KBM-7 (cell line): ENCODE measurements at places on chromosomes 12 and 14.

GRCh38 chr12:76226397-76226796 is 121.8 kb downstream of the BBS10 start:
- peak; percentile 35 for DNase-seq

DNA sequence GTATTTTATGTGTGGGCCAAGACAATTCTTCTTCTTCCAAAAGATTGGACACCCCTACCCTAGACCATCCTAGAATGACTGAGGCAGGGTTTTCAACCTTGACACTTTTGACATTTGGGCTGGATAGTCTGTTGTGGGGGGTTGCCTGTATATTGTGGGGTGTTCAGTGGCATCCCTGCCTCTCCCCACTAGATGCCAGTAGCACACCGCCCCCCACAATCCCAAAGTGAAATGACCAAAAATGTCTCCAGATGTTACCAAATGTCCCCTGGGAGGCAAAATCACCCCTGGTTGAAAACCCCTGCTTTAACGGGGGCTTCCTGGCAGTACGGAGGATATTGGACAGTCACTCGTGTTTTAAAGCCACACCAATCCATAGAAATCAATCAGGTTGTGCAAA is 219.6 kb downstream of the PHETA1 start:
- DNase-seq: no peak

- DNase-seq: peak; percentile 32
These were observed 122.0 kb upstream of the ATXN7L3B start for GRCh38 chr12:74415633-74416032.

DNA sequence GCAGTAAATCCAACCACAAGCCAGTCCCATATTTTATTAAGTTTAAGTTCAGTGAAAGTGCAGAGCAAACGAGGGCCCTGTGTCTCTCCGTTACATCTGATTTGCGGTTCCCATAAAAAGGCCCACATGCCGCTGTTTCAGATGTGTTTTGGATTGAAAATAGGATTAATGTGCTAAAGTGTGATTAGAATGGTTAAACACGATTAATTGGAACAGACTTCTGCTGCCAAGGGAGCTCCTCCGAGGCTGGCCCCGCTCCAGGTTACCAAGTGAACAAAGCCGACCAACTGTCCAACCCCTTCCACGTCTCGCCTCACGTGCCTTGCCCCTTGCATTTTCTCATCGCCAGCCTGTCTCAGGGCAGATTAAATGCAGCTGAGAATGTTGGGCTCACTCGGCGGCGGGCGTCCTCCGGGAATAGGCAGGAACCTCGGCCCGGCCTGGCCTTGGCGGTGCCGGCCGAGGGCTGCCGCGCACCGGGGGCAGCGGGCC is 166.5 kb upstream of the GSC start:
- no peak for DNase-seq

- DNase-seq: peak; percentile 24
These were observed 762 bp downstream of the PPP2R5E start for GRCh38 chr14:63542231-63542999.

GRCh38 chr12:51593539-51593938 is 2.5 kb downstream of the SCN8A start:
- DNase-seq: peak; percentile 51

GRCh38 chr12:126663304-126664094 is 1598.3 kb downstream of the AACS start:
- peak; percentile 27 for DNase-seq

DNA sequence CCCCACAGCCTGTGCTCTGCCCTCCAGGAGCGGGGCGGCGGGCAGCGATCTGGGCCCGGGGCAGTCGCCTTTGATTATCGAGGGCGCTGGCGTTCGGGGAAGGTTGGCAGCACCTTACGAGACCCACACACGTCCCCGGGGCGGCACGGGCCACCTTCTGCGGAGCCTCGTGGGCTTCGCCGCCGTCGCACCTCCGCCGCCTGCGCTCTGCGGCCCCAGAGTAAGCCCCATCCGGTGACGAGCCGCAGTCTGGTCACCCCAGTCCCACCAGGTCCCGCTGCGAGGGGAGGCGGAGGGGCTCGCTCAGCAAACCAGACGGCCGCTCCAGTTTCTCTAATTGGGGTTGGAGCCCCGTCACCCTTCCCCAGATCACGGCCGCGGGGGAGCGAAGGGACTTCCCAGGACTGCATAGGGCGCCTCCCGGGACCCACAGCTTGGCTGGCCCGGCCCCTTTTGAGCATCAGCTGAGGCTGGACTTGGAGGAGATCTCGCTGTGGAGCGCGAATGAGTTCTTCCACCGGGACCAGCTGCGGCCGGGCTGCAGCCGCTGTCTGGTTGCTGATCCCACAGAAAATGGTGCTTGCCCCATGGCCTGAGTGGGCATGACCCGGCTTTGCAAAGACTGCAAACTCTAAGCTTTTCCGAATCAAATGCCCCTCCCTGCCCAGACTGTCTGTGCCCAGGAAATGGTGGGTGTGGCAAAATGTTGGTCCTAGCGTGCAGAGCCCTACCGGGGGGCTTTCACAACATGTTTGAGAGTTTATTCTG is 560 bp downstream of the LGALS3 start:
- DNase-seq: peak; percentile 49

DNA sequence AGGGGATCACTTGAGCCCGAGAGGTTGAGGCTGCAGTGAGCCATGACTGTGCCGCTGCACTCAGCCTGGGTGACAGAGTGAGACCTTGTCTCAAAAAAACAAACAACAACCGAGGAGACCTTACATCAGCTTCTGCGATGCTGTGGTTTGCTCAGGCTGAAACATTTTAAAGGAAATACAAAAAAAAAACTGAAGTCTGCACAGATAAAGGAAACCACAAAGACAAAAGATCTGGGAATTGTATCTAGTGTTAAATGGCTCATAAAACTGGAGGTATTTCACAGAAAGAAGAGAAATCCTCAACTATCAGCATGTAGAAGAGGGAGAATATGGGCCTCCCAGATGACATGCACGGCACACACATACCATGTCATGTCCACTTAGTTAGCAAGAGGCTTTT is 60.3 kb upstream of the VPS33A start:
- peak; percentile 70 for DNase-seq

GRCh38 chr12:32201976-32202375 is 95.3 kb downstream of the BICD1 start:
- DNase-seq: no peak

GRCh38 chr12:45174595-45174994 is 41.3 kb upstream of the ANO6 start:
- DNase-seq: no peak

GRCh38 chr14:73007835-73008234 is 19.1 kb downstream of the ZFYVE1 start:
- no peak for DNase-seq

GRCh38 chr12:85244561-85244960 is 35.5 kb upstream of the ALX1 start:
- DNase-seq: no peak

DNA sequence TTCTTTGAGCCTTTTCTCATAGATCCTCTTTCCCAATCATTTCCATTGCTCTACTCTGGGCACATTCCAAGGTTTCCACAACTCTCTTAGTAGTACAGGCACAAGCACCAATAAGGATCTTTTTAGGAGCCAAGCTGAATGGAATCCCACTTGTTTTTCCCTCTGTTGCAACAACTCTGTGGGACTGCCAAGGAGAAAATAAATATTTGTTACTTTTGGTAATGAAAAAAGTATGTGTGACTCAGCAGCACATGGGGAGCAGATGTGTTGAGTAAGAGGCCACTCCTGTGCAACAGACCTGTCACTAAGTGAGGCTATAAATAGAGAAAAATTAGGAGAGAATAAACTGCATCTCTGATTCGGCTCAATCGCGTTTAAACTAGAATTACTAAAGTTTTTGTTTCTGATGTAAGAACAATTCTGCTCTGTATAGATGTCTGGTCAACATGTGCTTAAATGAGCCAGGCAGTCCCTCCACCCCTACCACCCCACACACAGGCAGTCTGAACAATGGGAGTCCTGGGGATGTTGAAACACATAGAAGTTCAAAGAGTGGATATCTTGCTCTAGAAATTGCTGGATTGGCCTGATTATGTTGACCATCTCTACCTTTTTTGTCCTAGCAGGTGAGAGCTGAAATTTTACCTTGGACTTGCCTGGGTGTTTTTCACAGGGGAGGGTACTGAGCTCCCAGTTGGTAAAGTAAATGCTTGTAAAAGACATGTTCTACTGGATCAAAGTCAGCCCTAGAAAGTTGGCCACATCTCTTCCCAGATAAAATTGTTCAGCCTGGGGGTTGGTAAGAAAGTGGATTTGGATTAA is 244.3 kb upstream of the NOVA1 start:
- DNase-seq: no peak

GRCh38 chr12:109766251-109766778 is 52.7 kb downstream of the FAM222A start:
- no peak for DNase-seq

DNA sequence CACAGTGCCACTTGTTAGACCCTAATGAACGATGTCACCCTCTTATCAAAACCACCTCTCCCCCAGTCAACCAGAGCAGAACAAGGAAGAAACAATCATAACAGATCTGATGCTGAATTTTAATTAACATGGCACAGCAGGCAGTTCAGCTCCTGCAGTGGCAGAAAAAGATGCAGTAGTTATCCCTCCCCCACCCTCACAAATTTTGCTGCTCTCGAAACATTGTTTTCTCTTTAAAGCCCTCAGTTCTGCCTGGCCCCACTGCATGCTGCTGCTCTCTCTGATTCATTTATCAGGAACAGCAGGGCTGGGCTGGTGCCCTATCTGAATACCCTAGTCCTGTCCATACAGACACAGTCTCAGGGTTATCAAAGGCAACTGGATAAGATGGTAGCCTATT is 12.2 kb downstream of the CCDC175 start:
- no peak for DNase-seq

- peak; percentile 84 for DNase-seq
These were observed 196.1 kb downstream of the ALG10 start for GRCh38 chr12:34218193-34219045.

- no peak for DNase-seq
These were observed 759.7 kb downstream of the GALC start for GRCh38 chr14:87233266-87233665.

DNA sequence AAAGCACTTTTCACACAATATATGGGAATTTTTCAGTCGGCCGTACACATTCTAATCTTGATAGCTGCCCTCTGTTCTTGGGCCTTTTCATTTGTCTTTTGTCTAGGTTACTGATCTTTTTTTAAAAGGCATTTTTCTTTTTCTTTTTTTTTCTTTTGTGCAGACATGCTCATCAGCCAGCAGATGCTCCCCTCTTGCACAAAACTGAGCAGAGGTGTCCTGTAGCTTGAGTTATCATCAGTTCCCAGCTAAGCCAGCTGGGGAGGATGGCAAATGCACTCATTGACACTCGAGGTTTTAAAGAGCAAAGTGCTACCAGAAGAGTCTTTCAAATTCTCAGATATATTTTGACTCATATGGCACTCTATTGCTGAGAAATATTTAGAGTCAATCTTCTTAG is 913.9 kb upstream of the SEL1L start:
- no peak for DNase-seq

DNA sequence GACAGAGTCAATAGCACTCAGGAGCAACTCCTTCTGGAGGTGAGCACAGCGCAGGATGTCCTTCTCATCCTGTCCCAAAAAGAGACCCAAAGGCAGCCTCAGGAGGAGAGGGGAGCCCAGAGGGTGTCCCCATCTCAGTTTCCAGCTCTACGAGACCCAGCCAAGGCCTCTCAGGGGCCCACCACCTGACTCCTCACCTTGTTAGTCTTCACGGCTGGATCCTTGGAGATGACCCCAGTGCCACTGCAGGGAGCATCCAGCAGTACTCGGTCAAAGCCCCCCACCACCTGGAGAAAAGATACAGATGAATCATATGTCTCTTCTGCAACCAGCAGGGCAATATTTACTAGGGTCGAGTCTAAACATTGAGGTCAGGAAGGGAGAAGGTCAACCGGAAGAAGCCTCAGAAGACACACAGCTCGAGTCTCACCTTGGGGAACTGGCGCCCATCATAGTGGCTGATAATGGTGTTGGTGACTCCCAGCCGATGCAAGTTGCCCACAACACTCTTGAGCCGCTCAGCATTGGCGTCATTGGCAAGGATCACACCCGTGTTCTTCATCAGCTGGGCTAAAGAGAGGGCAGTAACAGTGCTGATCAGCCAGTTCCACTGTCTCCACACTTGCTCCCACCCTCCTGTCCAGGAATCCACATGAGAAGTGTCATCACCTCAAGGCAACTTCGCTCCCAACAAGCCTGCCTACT is 4.8 kb upstream of the IFFO1 start:
- DNase-seq: no peak

DNA sequence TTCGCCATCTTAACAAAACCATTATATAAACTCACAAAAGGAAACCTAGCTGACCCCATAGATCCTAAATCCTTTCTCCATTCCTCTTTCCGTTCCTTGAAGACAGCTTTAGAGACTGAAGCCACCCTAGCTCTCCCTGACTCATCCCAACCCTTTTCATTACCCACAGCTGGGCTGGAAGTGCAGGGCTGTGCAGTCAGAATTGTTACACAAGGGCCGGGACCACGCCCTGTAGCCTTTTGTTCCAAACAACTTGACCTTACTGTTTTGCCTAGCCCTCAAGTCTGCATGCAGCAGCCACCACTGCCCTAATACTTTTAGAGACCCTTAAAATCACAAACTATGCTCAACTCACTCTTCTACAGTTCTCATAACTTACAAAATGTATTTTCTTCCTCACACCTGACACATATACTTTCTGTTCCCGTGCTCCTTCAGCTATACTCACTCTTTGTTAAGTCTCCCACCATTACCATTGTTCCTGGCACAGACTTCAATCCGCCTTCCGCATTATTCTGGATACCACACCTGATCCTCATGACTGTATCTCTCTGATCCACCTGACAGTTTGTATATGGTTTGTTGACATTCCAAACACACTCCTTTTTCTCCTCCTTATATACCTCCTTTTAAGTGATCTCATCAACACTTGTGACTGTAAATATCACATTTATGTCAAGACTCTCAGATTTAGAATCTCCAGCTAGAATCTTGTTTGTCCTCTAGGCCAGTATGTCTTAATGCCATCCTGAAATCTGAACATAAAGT is 208.7 kb downstream of the KITLG start:
- no peak for DNase-seq

DNA sequence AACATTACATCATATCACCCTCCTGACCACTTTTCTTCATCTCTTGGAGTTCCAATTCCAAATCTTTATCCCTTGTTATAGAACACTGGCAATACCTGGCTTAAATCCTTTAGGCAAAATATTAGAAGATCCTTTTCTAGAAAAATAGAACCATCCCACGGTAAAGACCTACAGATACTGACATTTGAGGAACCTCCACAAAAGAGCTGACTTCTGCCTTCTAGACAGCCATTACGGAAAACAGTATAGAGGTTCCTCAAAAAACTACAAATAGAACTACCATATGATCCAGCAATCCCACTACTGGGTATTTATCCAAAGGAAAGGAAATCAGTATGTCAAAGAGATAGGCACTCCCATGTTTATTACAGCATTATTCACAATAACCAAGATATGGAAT is 241.7 kb upstream of the AMIGO2 start:
- peak; percentile 20 for DNase-seq
